ENCODE measurements at places on chromosomes 1 and 21.

DNA sequence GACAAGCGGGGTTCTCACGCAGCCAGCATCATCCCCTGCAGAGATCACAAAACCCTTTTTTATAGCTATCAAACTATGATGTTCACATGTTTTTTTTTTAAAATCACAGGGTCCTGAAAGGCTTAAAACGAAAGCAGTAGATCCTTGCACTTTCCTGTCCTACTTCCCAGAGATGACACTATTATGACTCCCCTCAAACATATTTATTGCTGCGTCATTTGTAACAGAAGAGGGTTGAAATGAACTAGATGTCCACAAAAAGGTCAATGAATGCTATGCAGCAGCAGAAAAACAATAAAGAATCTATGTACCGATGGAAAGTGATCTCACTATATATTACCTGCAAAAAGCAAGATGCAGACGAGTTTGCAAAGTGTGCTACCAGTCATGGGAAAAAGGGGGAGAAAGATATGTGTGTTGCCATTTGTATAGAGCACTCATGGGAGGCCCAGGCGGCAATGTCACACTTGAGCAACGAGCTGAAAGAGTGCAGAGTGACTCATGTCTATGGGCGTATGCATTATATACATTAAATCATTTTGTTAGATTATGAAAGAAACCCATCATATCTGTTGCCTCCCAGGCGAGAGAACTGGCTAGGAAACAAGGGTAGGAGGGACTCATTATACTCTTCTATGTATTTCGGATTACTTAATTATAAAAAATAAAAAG, 68.9 kb upstream of the PARP1 start:
- no peak for DNase-seq

DNA sequence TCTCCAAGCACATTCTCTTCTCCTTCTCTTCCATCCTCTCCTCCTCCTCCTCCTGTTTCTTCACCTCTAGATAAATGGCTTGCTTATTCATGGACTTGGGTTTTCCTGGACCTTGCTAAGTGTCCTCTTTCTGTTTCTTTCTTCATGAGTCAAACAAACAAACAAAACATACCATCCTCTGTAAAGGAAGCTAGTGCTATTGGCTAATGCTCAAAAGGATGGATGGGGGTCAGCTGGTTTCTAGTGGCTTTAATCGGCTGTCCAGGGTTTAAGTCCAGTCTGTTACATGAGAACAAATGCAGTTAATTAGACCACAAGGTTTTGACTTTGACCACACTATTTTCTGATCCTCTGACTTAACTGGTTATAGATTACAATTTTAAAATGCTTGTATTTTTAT, 83.8 kb upstream of the TSPAN2 start:
- no peak for DNase-seq

DNA sequence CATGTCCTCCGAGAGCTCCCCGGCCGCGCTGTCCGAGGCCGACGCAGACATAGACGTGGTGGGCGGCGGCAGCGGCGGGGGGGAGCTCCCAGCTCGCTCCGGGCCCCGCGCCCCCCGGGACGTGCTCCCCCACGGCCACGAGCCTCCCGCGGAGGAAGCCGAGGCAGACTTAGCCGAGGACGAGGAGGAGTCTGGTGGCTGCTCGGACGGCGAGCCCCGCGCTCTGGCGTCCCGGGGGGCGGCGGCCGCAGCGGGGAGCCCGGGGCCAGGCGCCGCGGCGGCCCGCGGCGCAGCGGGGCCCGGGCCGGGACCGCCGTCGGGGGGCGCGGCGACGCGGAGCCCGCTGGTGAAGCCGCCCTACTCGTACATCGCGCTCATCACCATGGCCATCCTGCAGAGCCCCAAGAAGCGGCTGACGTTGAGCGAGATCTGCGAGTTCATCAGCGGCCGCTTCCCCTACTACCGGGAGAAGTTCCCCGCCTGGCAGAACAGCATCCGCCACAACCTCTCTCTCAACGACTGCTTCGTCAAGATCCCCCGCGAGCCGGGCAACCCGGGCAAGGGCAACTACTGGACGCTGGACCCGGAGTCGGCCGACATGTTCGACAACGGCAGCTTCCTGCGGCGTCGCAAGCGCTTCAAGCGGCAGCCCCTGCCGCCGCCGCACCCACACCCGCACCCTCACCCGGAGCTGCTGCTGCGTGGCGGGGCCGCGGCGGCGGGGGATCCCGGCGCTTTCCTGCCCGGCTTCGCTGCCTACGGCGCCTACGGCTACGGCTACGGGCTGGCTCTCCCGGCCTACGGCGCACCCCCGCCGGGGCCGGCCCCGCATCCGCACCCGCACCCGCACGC, 547 bp downstream of the FOXD2 start:
- peak; percentile 18 for DNase-seq

DNA sequence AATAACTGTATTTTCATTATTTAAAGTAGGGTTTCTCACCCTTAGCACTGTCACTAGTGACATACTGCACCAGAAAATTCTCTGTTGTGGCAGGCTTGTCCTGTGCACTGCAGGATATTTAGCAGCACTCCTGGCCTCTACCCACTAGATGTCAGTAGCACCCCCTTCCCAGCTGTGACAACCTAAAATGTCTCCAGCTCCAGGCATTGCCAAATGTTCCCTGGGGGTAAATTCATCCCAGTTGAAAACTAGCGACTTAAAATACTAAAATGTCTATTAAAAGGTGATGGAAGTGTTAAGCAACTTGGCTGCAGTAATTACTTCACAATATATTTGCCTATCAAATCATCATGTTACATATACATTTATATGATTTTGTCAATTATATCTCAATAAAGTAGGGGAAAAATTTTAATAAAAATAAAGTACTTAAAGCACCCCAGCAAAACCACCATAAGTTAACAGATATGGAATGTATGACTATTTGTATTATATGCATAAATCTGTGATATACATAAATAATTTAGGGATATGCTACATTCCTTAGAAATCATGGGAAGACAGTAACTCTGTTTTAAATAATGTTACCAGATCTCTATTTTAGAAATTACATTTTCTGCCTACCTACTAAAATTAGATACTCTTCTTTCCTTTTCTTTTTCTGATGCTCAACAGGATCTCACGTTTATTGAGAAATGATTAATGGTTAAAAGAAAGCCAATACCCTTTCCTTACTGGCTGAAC, 74.6 kb downstream of the ARID4B start:
- DNase-seq = peak; percentile 50

DNA sequence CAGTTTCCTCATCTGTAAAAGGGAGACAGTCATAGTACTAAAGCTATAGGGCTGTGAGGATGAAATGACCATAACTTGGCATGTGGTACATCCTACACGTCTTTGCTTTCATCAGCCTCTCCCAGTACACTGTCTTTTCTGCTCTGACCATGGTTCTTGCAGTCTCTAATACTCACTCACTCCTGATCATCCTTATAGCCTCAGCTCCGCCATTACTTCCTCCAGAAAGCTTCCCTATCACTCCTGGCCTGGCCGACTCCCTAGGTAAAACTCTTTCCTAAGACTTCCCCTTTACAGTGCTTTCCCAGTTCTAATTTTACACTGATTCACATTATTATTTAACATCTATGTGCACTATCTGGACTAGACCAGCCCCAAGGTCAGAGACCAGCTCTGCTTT, 5.0 kb upstream of the MRPL24 start:
- no peak for DNase-seq

All from CD4-positive, alpha-beta T cell treated with Interferon gamma for 1 hour (primary cell).